ENCODE measurements at places on chromosomes 13 and 19. TPM values are rescaled to one million over a fixed set of nuclear protein-coding genes. Genes with fewer than 3 reads are reported as not detected.

DNA sequence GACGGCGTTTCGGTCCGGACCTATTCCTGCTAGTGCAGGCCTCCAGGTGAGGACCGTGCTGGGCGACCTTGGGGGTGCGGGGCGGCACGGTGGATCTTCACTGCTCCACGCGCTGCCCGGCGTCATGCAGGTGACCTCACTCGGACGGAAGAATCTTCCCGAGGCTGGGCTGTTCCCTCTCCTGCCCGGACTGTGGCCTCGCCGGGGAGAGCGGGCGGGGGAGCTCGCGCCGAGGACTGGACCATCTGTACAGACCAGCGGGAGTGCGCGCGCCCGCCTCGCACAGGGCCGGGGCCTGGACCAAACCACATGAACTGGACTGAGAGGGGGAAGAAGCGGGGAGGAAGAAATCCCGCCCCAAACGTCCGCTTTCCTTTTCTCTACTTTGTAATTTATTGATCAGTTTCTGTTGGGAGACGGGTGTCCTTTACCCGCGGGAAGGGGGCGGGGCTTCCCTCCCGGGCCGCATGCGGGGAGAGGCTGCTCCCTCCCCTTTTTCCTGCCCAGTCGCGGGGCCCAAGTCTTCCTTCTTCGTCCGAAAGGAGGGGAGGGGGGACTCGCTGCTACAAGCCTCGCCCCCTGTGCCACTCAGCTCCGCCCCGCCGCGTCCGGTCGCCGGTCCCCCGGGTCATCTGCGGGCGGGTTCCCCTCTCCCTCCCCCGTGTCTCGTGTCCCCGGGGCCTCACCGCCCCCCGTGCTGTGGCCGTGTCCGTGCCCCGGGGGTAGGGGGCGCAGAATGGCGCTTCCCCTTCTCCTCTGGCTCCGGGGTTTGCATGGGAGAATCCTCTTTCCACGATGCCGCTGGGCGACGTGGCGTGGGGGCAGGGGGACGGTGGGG lies 4.9 kb downstream of the HRC start:
- peaks cover 12% of the 10 kb centered on the region for H3K36me3 ChIP-seq
- no peak overlapping the region for H3K27ac ChIP-seq
- DNase-seq: peak; percentile 32
- peaks cover 67% of the 10 kb centered on the region for H3K27me3 ChIP-seq

DNA sequence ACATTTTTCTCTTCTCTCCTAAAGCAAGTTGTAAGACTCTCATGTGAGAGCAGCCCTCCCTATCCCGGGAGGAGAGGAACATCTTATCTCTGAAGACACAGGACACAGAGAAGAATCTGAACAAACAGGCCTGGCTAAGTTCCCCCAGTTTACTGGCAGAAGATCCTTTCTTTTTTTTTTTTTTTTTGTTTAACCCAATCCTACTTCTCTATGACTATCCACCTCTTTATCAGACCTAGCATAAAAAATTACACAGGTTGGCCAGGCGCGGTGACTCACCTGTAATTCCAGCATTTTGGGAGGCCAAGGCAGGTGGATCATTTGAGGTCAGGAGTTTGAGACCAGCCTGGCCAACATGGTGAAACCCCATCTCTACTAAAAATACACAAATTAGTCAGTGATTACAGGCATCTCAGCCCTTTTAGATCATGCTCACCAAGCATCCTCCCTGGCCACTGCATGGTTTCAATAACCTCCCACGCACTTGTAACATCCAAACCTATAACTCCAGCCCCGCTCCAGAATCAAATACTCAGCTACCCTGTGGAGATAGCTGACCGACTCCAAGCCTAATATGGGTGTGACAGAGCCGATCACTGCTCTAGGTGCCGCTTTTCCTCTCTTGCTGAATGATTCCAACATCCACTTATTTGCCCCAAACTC lies 27.3 kb upstream of the MUC16 start:
- no peaks in the 10 kb centered on the region for H3K4me1 ChIP-seq
- H3K27ac ChIP-seq: no peak overlapping the region
- peaks cover 4% of the 10 kb centered on the region for H3K36me3 ChIP-seq
- peaks cover 33% of the 10 kb centered on the region for H3K27me3 ChIP-seq

Gene FAM124A
- 0.29 TPM for total RNA-seq

Gene CLASRP
- total RNA-seq: 153 TPM

- H3K4me1 ChIP-seq: no peaks in the 10 kb centered on the region
- DNase-seq: no peak
These were observed 28.0 kb downstream of the RXFP2 start for GRCh38 chr13:31767175-31767900.

Gene SRRM5
- total RNA-seq: 0.40 TPM

GRCh38 chr13:109332506-109333499 lies 453.6 kb downstream of the IRS2 start:
- no peak for DNase-seq
- no peak overlapping the region for H3K4me3 ChIP-seq
- H3K36me3 ChIP-seq: no peaks in the 10 kb centered on the region
- H3K4me1 ChIP-seq: no peaks in the 10 kb centered on the region
- H3K27me3 ChIP-seq: peaks cover 23% of the 10 kb centered on the region

DNA sequence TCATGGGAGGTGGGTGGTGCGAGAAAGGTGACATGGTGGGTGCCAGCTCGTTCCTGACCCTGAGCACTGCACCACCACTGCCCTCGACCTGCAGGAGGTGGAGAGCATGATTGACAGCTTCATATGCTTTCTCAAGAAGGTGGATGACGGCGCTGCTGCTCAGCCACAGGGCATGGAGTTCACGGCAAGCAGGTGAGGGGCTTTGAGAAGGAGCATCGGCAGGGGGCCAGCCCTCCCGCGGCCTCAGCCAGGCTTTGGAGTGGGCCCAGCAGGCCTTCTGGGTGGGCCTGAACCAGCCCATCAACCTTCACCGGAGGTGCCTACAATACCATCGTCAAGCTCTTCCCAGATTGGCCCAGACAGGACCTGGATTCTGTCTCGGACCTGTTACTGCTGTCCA lies 18.9 kb upstream of the ZNF14 start:
- H3K27ac ChIP-seq: no peak overlapping the region
- H3K36me3 ChIP-seq: no peaks in the 10 kb centered on the region
- DNase-seq: no peak
- H3K27me3 ChIP-seq: no peaks in the 10 kb centered on the region

GRCh38 chr19:33530842-33531241 lies 9.3 kb upstream of the PEPD start:
- H3K27ac ChIP-seq: no peak overlapping the region
- peaks cover 3% of the 10 kb centered on the region for H3K4me1 ChIP-seq
- no peaks in the 10 kb centered on the region for H3K36me3 ChIP-seq
- peaks cover 50% of the 10 kb centered on the region for H3K27me3 ChIP-seq

GRCh38 chr19:43983544-43983911 lies 460 bp upstream of the ZNF155 start:
- no peaks in the 10 kb centered on the region for H3K27me3 ChIP-seq
- H3K4me1 ChIP-seq: peaks cover 2% of the 10 kb centered on the region
- H3K4me3 ChIP-seq: peak overlapping the region; percentile 66
- H3K27ac ChIP-seq: peak overlapping the region; percentile 65

Gene C13orf42
- not detected for total RNA-seq

Gene TPTE2
- total RNA-seq: not detected

DNA sequence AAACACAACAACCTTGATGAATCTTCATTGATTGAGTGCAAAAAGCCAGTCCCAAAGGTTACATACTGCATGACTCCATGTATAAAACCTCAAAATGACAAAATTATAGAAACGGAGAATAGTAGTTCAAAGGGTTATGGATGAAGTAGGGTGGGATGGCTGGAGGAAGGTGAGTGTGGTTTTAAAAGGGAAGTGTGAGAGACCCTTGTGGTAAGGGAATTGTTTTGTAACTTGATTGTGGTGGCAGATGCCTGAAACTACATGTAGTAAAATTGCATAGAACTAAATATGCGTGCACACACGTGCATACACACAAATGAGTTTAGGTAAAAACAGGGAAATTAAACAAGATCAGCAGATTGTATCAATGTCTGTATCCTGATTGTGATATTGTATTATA lies 340.7 kb downstream of the MTUS2 start:
- H3K27me3 ChIP-seq: peaks cover 5% of the 10 kb centered on the region
- peaks cover 6% of the 10 kb centered on the region for H3K4me1 ChIP-seq
- DNase-seq: no peak
- H3K27ac ChIP-seq: no peak overlapping the region
- no peak overlapping the region for H3K4me3 ChIP-seq
- H3K36me3 ChIP-seq: peaks cover 3% of the 10 kb centered on the region

Gene U2AF1L4
- total RNA-seq: 48.1 TPM

GRCh38 chr19:18364826-18365528 lies 21.0 kb upstream of the GDF15 start:
- no peak overlapping the region for H3K4me3 ChIP-seq
- H3K4me1 ChIP-seq: peaks cover 3% of the 10 kb centered on the region
- no peak for DNase-seq
- H3K27ac ChIP-seq: no peak overlapping the region
- H3K36me3 ChIP-seq: peaks cover 4% of the 10 kb centered on the region
- H3K27me3 ChIP-seq: no peaks in the 10 kb centered on the region

Gene OR4F17
- not detected for total RNA-seq

DNA sequence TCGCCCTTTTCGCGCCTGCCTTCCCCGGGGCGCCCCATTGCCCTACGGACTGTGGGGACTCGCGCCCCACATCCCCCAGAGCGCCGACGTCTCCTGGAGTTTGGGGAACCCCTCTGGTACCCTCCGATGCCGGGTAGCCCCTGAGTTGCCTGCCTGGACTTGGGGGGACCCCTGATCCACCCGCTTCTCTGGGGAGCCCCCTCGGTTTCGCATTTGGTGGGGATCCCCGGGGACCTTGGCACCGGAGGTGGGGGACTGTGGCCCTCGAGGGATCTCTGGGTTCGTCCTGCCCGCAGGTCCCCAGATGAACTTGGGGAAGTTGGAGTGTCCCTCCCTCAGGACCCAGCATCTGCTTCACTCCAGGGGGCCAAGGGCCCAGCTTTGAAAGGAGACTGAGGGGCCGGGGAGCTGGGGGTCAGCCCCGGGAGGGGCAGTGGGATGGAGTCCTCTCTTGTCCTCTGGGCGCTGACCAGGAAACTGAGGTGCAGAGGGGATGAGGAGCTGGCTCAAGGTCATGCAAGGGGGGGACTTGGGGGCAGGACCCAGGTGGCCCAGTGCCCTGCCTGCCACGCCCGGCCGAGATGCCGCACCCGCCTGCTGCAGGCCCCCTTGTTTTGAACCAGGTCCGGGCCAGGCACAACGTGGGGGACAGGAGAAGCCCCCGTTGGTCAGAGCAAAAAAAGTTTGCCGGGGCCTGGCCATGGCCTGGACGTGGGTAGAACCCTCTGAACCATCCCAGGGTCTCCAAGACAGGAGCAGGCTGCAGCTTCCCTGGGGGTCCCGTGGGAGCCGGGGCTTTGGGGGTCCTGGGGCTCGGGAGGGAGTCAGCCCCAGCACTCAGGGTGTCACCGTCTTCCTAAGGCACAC lies 1.0 kb downstream of the EFNA2 start:
- DNase-seq: no peak
- peaks cover 17% of the 10 kb centered on the region for H3K27me3 ChIP-seq
- peaks cover 2% of the 10 kb centered on the region for H3K36me3 ChIP-seq
- no peak overlapping the region for H3K27ac ChIP-seq
- peaks cover 6% of the 10 kb centered on the region for H3K4me1 ChIP-seq
- H3K4me3 ChIP-seq: peak overlapping the region; percentile 79

GRCh38 chr13:76822698-76823267 lies 63.4 kb downstream of the KCTD12 start:
- peaks cover 23% of the 10 kb centered on the region for H3K27me3 ChIP-seq
- H3K36me3 ChIP-seq: no peaks in the 10 kb centered on the region
- no peak overlapping the region for H3K4me3 ChIP-seq
- DNase-seq: no peak
- H3K27ac ChIP-seq: no peak overlapping the region
- peaks cover 4% of the 10 kb centered on the region for H3K4me1 ChIP-seq

Gene CGB2
- total RNA-seq: not detected

Gene GPC5
- total RNA-seq: 1.1 TPM

DNA sequence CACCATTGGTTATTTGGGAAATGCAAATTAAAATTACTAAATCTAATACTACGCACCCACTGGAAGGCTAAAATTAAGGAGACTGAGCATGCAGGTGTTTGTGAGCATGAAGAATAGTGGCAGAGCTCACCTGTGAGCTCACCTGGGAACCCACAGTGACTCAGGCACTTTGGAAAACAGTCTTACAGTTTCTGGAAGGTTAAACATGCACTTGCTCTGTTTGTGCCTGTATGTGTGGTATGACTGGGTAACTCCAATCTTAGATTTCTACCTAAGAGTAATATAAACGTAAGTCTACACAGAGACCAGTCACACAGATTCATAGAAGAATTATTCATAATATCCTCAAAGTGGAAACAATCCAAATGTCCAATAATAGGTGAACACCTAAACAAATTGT lies 318.8 kb downstream of the ATP8A2 start:
- no peak overlapping the region for H3K4me3 ChIP-seq
- peaks cover 41% of the 10 kb centered on the region for H3K27me3 ChIP-seq
- H3K4me1 ChIP-seq: no peaks in the 10 kb centered on the region
- no peak for DNase-seq
- peaks cover 3% of the 10 kb centered on the region for H3K36me3 ChIP-seq

Gene SHISA2
- 0.62 TPM for total RNA-seq

DNA sequence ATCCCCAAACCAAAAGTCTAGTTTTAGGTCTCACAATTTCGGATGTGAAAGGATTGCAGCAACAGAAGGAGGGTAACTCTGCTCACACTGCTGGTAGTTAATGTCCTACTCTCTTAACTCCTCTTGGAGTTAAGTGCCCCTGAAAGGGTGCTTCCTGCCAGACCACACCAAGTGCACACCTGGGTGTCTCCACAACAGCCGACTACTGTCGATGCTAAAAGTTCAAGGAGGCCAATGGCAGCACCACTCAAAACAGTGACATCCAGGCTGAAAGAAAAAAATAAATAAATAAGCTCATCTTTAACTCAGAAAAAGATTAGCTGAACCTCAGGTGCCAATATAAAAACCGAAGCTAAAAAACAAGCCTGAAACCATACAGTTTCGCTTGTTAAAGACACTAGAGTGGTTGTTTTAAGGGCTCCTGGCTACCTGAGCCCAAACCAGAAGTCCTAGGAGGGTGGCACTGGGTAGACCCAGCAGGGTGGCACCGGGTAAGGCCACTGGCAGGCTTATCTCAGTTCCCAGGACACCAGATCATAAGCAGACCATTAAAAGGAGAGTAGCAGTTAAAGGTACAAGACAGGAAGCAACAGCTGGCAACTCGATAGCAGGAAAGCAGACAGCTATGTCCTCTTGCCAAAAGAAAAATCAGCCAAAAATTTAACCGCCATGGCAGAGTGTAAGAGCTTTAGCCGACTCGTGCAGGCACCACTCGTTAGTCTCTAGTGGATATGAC lies 39.3 kb downstream of the BRD4 start:
- DNase-seq: no peak
- H3K4me3 ChIP-seq: peak overlapping the region; percentile 81
- no peaks in the 10 kb centered on the region for H3K27me3 ChIP-seq
- H3K36me3 ChIP-seq: no peaks in the 10 kb centered on the region
- H3K27ac ChIP-seq: peak overlapping the region; percentile 89

GRCh38 chr13:95607366-95607765 lies 37.1 kb downstream of the DZIP1 start:
- no peak overlapping the region for H3K27ac ChIP-seq
- no peak overlapping the region for H3K4me3 ChIP-seq
- H3K4me1 ChIP-seq: peaks cover under 1% of the 10 kb centered on the region
- peaks cover 33% of the 10 kb centered on the region for H3K27me3 ChIP-seq

GRCh38 chr19:29675650-29676186 lies 10.5 kb downstream of the PLEKHF1 start:
- no peaks in the 10 kb centered on the region for H3K27me3 ChIP-seq
- H3K4me3 ChIP-seq: peak overlapping the region; percentile 36
- no peak for DNase-seq
- peak overlapping the region; percentile 95 for H3K27ac ChIP-seq

Gene ZNF296
- 3.5 TPM for total RNA-seq

Gene FFAR2
- 0.55 TPM for total RNA-seq

- no peak overlapping the region for H3K4me3 ChIP-seq
- no peak overlapping the region for H3K27ac ChIP-seq
- peaks cover 4% of the 10 kb centered on the region for H3K4me1 ChIP-seq
- peaks cover 1% of the 10 kb centered on the region for H3K36me3 ChIP-seq
- DNase-seq: no peak
These were observed 8.8 kb downstream of the IGFL4 start for GRCh38 chr19:46031781-46032596.

Gene CD22
- total RNA-seq: 1.3 TPM

Data from T-helper 17 cell (primary cell).